ENCODE measurements at places on chromosomes 12 and 14.

DNA sequence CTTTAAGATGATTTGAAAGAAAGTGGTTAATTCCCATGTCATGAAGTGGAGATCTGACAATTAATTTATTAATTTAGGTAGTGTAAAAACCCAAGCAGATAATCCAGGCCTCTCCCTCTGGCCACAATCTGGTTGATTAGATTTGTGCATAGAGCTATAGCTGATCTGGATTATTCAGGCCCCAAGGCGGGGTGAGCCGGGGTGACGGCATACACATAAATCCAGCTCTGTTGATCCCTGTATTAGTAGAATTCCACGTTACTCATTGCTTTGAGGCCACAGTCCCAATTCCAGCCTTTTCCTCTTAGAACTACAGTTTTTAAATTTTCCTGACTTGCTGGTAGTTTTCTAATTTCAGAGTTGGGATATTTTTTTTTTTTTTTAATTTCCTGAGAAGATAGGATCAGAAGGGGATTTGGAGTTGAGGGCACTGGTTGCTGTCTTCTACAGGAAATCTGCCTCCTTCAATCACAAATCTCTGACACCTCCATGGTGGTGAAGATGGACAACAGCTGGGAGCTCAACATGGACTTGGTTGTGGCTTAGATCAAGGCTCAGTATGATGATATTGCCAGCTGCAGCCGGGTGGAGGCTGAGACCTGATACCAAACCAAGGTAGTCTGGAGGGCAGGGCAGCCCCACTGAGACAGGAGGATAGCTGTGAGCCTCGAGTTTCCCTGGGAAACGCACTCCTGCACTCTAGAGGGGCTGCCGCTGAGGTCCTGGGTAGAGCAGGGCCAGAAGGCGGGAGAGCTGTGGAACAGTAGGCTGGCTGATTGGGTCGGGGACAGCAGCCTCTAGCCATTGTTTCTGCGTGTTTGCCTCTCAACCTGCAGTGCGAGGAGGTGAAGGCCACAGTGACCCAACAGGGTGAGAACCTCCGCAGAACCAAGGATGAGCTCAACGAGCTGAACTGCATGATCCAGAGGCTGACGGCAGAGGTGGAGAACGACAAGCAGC, 19.4 kb downstream of the KRT85 start:
- no peak for DNase-seq

DNA sequence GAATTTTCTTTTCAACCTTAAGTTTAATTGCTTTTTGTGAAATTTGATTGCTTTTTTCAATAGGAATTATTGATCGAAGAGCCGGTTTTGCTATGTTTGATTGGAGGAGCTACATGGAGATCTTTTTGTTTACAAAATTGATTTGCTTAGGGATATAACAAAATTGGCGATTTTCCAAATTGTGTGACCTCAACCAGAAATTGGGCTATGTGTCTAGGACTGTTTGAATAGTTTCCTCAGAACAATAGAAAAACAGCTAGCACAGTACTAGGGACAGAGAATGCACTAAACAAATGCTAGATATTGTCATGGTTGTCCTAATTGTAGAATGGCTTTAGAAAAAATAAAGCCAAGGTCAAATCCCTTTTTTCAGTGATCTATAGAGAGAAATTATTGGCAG, 2.4 kb downstream of the SLC17A8 start:
- DNase-seq = no peak

DNA sequence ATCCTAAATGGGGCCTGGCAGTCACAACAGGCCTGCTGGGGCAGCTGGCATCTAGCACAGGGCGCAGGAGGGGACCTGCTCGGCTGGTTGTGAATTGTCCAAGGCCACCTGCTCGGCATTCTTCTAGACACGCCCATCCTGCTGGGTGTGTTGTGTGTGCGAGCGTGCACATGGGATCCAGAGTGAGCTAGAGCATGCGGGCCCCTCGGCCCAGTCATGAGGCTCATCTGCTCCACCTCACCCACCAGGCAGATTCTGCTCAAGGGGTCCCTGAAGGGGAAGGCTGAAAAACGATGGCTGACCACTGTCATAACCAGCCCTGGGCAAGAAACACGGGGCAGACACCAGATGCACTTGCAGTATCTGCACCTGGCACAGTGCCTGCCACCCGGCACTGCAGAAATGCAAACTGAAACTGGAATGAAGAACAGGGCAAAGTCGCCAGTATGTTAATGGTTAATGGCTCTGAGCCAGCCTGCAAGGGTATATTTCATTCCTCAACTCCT, 31.8 kb downstream of the MAX start:
- DNase-seq = peak; percentile 16

DNA sequence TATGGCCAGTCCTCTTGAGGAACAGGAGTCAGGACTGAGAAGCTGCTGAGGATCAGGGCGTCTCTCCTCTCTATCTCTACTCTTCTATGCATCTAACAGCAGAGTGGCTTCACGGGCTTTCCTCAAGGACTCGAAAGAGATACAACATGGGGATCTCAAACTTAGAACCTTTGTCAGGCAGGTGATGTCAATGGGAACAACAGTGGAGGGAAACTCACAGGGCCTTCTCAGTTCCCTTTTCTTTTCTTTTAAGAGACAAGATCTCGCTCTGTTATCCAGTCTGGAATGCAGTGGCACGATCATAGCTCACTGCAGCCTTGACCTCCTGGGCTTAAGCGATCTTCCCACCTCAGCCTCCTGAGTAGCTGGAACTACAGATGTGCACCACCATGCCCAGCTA, 127.6 kb downstream of the PTPN11 start:
- no peak for DNase-seq

DNA sequence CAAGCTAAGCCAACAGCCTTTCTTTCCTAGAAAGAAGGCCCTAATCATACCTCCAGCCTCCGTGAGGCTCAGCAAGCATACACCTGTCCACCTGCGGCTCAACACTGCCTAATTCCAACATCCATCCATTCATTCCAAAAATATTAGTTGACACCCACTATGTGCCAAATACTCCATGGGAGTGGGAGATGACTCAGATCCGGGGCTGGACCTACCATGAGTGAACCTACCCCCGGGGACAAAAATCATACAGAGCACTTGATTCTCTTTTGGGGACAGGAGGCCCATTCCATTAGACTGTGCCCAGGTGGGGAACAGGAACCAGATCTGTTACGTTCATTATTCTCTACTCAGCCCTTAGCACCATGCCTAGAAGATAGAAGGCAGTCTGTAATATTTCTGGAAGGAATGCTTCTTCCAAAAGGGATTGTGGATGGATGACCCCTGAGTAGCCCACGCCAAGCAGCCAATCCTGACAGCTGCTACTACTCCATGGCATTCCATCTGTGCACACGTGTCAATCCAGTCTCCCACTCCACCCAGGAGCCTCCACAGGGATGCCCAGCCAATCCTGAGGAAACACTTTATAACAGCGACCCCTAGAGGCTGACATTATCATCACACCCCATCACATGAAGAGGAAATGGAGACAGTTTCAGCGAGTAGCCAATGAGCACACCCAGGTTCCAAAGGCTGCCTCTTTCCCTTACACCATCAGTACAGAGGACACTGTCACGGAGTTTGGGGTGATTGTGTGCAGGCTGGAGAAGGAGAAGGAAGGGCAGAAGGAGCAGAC, 170.7 kb downstream of the ESRRB start:
- DNase-seq = no peak

- no peak for DNase-seq
Measured at GRCh38 chr14:104514156-104514848, 65.3 kb upstream of the C14orf180 start.

DNA sequence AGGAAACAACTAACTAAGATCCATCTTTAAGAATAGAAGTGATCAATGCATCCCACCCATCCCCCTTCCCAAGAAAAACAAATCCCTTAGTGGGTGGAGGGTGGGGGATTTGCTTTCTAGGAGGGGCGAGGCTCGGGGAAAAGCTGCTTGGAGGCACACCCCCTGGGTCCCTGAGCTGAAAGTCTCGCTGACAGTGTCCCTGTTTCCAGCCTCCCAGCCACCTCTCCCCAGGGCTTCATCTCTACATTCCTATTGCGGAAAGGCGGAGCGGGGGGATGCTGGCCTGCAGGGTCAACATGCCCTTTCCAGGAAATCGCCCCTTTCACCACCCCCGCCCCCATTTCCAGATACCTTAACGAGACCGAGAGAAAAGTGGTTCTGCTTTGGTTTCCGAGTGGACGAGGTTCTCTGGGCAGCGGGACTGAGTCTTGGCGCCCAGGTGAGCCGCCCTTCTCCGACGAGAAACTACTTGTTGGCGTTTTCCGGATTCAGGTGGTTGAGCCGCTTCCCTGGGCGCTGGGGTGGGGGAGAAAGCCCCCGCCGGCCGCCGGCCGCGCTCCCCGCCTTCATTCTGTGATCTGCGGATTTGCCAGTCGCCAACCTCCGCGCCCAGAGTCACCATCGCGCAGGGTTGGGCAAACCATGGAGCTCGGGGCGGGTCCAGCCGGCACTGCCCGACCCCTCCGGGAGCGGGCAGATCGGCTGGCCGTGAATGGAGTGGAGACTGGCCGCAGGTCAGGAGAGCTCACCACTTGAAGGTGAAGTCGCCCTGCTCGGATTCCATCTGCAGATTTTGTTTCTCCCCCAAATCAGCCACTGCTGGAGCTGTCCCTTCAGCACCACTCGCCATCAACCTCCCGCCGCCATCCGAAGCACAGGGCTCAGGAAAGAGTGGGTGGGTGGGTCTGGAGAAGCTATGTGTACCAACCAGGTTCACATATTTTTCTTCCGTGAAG, 505 bp downstream of the KCNC2 start:
- DNase-seq = peak; percentile 62

DNA sequence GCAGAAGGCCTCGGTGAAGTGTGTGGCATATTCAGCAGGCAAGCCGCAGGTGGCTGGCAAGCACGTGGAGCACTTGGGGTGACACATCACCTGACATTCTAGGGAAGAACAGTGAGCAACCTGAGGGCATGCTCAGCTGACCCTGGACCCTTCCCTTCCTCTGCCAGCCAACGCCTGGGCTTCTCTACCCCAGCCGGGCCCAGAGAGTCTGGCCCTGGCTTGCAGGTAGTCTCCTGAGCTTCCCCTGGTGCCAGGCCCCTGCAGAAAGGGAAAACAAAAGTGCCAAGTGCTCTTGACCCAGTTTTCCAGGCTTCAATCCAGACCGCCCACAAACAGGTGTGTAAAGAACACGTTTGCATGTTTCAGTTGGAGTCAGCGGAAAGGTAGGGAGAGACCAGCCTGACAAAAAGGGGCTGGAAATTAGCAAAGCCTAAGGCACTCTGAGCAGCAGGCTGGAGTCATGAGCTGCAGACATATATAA, 45.7 kb downstream of the PRKAB1 start:
- DNase-seq = no peak

DNA sequence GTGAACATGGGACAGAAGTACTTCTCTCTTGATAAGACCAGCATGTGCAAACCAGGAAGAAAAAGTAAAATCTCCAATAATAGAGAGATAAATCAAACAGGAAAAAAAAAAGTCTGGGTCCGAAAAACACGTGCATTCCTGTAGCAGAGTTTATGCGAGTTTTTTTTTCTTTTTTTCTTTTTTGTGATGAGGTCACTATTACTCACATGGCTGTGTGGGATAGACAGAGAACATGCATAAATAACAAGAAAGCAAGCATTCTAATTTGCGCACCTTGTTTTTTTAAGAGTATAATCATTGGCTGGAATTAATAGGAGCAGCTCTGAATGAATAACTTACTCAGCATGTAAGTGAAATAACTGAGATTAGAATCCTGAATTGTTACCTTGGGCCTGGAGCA, 91.9 kb upstream of the CPM start:
- DNase-seq = no peak

GRCh38 chr12:2679068-2679815, 115.5 kb upstream of the FKBP4 start:
- no peak for DNase-seq

GRCh38 chr12:115132145-115132544, 448.2 kb upstream of the TBX3 start:
- no peak for DNase-seq

- no peak for DNase-seq
Measured at GRCh38 chr14:76282581-76282980, 93.4 kb upstream of the ESRRB start.

DNA sequence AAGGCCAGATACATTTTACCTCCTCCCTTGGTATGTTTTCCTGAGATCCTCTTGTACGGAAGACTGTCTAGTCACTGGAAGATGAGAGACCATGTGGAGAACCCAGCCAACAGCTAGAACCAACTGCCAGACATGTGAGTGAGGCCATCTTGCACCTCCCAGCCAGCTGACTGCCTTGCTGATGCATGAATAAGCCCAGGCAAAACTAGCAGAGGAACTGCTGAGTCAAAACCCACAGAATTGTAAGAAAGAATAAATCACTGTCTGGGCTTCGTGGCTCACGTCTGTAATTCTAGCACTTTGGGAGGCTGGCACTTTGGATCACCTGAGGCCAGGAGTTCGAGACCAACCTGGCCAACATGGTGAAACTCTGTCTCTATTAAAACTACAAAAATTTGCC, 160.0 kb downstream of the TPH2 start:
- no peak for DNase-seq
